HS-5 (cell line): ENCODE measurements at places on chromosomes 11 and 22.

- DNase-seq, result no peak
Measured at GRCh38 chr11:122267602-122268001, 151.6 kb upstream of the BLID start.

DNA sequence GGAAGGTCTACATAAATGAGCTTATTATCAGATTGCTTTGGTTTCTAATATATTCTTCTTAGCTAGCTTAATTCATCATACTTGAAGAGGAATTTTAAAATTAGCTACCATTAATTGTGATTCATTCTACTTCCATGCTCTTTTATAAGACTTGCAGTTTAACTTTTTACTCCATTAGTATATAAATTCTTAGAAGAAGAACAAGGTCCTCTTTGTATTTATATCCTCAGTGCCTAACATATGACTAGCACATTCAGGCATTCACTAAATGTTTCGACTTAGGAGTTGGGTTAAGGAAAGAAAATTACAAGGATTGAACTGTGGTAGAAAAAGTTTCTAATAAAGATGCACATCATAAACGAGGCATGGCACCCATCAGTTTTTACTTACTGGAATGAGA lies 1135.5 kb downstream of the JRKL start:
- DNase-seq, result no peak

- DNase-seq, result no peak
Measured at GRCh38 chr11:114272311-114272710, 23.9 kb upstream of the NNMT start.

DNA sequence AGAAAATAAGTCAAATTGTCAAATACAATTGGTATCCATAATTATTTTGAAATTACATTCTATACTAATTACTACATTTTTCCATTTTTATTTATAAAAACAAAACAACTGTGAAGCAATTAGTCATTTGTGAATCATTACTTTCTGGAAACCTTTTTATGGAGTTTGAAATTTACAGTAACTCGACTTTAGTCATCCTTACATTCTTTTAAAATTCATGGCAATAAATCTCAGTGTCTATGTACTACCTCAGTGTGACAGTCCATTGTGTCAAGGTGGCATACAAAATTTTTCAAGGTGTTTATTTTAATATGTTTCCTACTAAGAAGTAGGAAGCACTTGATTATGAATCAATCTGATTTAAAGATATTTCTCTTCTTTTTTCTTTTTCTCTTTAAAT lies 1949.4 kb upstream of the RAG2 start:
- DNase-seq, result peak; percentile 53

- DNase-seq, result no peak
Measured at GRCh38 chr11:16279524-16279923, 76.8 kb downstream of the SOX6 start.

DNA sequence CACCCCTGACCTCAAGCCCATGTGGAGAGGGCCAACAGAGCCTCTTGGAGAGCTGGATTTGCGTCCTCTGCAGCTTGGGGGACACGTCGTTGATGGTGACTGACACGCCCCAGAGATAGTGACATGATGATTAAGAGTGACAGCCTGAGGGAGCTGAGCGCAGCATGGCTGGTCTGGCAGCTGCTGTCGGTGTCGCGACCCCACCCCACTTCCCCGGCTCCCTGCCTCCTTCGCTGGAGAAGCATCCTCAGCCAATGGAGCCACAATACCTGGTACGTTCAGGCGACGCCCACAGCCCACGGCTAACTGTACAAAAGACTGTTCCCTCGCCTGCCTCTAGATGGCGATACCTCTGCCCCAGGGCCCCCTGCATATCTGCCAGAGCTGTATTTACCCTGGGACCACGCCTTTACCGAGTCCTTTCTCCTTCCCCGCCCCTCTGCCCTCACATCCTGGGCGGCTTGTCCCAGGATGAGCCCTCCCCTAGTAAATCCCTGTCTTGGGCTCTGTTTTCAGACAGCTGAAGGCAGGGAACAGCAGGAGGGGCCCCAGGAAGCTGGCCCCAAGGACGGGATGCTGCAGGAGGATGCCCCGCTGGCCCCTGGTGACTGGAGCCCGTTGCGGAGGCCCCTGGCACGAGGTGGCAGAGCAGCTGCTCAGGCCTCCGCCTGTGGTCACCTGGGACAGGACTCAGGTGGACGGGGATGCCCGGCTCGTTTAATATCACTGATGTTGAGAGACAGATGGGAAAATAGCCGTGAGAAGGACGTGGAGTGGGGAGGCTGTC lies 90.6 kb downstream of the RPS6KA4 start:
- DNase-seq, result peak; percentile 29

- DNase-seq, result no peak
Measured at GRCh38 chr11:107780775-107781174, 68.9 kb upstream of the SLN start.

- no peak for DNase-seq
Measured at GRCh38 chr22:45163099-45163450, 650 bp upstream of the NUP50 start.

DNA sequence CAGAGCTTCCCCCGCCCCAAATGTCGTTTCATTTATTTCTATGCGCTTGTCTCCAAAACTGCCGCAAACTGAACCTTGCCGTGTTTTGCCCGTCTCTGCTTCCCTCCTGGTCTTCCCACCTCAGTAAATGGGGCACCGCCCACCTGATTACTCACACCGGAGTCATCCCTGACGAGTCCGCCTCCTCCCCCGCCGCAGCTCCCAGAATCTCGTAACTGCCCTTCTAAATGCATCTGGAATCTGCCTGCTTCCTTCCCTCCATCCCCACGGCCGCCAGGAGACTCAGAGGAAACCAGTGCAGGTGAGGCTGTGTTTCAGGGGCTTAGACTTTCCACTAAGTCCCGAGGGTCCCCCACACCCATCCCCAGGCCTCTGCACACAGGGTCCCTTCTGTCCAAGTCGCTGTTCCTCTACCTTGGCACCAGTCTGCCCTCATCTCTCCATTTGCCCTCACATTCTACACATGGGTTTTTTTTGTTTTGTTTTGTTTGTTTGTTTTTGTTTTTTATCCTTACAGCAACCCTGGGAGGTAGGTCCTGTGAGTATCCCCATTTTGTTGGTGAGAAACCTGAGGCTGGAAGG lies 62.6 kb upstream of the PHF21B start:
- peak; percentile 74 for DNase-seq

DNA sequence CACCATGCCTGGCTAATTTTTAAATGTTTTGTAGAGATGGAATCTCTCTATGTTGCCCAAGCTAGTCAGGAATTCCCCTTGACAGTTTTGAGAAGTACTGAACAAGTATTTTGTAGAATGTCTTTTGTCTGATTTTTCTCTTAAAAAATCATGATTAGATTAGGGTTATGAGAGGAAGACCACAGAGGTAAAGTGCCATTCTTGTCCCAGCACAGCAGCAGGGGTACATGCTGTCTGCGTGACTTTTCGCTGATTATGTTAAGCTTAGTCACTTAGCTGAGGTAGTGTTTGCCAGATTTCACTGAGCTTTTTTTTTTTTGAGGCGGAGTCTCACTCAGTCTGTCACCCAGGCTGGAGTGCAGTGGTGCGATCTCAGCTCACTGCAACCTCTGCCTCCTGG lies 13.6 kb upstream of the NUP160 start:
- no peak for DNase-seq

- peak; percentile 64 for DNase-seq
Measured at GRCh38 chr11:9726321-9727022, 62.6 kb downstream of the SWAP70 start.

DNA sequence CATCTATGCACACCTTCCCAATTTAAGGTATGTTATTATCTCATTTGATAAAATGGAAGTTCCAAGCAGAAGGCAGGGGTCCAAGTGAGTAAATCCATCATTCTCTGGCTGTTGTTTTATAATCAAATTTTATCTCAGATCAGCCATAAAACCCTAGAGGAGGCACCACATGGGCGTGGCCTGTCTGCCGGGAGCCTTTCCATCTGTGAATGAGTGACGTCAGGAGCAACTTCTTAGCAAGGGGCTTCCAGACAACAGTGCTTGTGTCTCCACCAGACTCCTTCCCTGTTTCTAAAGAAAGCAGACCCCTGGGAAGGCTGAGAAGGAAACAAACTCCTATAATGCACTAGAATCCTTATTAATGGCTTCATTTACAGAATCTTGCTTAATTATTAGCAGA lies 13.5 kb downstream of the SEZ6L start:
- DNase-seq, result no peak

- no peak for DNase-seq
Measured at GRCh38 chr11:73576185-73576614, 21.7 kb downstream of the FAM168A start.

DNA sequence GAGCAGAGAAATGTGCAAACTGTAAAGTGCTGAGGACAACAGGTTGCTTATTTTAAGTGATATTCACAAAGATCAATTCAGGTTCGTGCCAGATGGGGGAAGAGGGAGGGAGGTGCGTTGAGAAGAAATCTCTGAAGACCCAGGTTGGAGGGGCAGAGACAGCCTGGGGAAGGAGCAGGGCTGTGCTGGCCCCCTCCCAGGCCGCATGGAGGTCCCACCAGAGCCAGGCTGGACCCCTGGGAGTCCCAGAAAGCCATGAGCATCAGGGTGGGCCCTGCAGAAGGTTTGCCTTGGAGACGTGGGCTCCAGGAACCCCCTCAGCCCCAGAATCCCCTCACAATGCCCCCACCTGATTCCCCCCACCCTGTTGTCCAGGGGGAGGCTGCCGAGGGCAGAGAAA lies 47.4 kb downstream of the IGLL1 start:
- DNase-seq, result no peak

DNA sequence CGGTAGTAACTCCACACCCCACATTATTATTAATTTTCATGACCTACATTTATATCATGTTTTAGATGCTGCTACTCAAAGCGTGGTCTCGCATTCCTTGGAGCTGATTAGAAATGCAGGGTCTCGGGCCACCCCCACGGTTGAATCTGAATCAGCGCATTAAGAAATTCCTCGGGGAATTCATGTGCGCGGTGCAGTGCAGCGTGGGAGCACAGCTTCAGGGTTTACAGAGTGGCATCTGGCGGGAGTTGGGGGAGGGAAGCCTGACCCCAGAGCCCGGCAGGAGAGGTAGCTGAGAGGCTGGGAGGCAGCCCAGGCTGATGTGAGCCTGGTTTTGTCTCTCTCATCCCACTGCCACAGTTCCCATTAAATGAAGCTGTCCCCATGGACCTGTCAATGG lies 48.1 kb upstream of the DAGLA start:
- no peak for DNase-seq

- no peak for DNase-seq
Measured at GRCh38 chr11:107973641-107974040, 35.1 kb upstream of the CUL5 start.

DNA sequence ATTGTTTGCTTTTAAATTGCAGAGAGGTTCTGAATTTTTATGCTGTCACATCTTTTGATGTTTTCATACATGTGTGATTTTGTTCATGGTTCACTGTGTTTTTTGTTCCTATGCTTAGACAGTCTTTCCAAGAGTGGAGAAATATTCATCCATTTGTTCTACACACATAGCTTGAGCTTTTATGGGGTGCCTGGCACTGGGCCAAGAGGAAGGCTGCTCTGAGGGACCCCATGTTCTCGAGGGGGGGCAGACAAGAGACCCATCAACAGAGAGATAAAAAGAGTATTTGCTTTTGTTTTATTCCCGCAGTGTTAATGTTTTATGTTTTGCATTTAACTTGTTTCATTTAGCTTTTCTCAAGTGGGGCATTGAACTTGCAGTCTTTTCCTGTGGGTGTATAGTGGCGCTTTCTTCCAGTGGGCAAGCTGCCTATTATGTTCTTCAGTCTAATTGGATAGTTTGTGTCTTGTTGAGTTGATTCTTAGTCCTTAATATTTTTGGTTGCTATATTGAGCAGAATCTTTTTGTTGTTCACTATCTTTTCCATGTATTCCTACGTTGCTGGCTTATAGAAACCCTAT lies 57.7 kb downstream of the CABIN1 start:
- DNase-seq, result no peak

DNA sequence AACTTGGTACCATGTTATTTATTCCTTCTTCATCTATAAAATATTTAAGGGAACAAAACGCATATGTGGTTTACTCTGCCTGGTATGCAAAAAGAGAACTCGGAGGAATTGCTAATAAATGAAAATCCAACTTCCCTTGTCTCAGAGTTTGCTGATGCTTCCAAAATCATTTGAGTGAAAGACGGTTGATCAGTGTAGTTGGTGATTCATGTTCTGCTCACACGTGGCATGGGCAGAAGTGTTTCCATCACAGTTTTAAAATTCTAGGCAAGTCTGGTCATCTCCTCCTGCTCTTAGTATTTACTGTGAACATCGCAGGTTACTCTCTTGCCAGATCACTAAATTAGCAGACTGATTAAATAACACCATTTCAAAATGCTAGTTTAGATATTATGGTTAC lies 11.9 kb upstream of the PARVB start:
- DNase-seq, result no peak

- no peak for DNase-seq
Measured at GRCh38 chr11:72787216-72788104, 6.4 kb downstream of the STARD10 start.

DNA sequence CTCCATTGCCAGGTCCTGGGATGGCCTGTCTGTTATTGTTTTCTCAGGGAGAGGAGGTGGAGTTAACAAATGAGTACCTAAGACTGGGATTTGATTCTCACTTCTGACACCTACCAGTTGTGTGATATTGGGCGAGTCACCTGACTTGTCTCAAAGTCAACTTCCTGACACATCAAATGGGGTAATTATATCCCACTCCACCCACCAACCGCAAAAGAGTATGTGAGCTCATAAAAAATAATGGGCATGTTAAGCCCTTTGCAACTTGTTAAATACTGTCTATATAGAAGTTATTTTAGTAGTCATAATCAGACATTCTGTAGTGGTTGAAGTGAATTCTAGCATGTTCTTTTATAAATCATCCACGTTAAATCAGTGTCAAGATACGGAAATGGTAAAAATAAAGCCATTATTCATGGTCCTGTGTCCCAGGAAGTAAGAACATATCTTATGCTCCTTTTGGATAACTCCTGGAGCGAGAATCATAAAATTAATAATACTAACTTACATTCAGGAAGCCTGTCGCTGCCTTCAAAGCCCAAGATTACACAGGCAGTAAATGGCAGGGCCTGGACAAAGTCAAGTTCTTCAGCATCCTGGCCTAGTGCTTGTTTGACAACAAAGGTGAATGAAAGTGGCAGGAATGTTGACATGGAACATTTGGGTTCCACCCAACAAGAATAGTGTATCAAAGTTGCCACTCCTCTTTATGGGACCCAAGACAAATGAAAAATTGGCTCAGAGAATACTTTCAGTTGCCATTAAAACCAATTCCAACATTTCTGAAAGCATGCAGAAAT lies 54.3 kb downstream of the SYTL2 start:
- DNase-seq, result no peak

DNA sequence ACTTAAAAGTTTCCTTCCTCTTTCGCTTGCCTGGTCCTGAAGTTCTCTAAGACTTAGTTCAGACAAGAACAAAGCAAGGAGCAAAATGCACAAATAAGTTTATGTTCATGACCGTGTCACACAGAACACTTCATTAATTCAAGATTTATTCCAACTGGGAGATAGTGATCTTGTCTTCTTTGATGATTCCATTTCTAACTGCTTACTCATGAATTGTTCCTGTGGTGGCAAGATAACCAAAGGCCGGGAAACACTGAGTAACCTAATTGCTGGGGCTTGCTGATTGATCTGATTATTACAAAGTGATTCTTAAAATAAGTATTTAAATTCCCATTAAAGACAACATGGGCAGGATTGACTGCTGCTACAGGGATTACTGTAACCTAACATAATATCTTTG lies 1462.9 kb upstream of the RAG2 start:
- no peak for DNase-seq
